ENCODE measurements at places on chromosomes 16 and 17.
A peak's percentile ranks its signal among the peaks of the same experiment; 100 is the strongest.

DNA sequence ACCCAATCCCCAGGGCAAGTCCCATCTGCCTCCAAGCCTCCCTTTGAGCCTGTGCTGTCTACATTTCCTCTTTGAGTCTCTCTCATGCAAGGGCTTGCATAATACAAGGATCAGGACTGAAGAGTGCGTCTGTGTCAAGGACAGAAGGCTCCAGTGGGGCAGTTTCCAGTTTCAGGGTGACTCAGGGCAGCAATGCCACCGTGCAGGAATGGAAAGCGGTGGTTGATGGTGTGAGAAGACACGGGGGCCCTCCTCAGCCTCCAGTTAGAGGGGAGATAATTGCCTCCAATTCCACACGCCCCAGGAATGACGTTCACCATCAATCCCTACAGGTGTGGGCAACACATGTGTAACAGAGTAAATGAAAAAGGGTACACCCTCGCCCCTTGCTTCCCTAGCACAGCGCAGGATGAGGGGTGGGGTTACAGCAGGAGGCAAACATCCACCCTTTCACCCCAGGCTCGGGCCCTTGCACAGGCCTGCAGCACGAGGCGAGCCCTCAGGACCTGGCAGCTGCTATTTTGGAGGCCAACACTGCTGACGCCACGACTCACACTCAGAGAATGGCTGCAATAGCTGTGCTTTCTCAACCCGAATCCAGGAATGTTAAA is 24.8 kb upstream of the SLC25A19 start:
- DNase-seq: no peak

DNA sequence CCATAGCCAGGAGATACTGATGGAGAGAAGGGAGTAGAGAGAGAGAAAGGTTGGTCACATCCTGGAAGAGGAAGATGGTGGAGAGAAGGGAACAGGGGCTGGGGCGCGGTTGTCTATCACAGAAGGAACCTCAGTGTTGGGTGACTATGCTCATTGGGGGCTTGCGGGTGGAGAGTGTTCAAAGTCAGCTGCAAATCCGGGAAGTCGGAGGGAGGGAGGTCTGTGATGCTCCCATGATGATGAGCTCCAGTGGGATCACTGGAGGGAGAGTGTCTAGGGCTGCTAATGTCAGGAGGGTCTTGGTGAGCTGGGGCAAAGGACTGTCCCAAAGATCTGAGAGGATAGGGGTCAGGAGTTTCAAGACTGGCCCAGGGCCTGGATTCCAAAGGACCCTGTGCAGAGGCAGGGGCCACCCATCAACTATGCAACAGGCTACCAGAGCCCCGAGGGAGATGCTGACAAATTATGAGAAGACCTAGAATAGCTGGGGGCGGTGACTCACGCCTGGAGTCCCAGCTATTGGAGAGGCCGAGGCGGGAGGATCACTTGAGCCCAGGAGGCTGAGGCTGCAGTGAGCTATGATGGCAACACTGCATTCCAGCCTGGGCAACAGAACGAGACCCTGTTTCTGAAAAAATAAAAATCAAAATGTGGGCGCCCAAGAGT is 2.6 kb downstream of the SPDYE4 start:
- DNase-seq: no peak

- DNase-seq: no peak
These were observed 39.2 kb downstream of the TLE7 start for GRCh38 chr16:71402674-71403073.

- DNase-seq: no peak
These were observed 16.3 kb upstream of the MAP3K14 start for GRCh38 chr17:45332989-45333701.

- no peak for DNase-seq
These were observed 231.0 kb upstream of the EEF2KMT start for GRCh38 chr16:5328546-5328945.

- DNase-seq: no peak
These were observed 164.9 kb upstream of the MAF start for GRCh38 chr16:79765431-79765830.

DNA sequence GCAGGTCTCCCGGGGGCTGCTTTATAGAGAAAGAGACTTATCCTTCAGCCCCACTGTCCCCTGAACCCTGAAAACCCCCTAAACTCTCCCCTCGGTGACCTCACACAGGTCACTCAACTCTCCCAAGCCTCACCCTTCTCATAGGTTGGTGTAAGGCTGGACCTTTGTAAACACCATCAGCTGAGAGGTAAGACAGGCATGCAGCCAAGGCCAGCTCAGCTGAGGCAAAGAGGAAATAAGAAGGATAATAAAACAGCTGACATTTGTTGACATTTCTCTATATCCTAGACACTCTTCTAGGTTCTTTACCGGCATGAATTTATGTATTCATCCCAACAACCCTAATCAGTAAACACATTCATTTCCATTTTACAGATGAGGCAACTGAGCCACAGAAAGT is 134.3 kb downstream of the CCT6B start:
- no peak for DNase-seq

DNA sequence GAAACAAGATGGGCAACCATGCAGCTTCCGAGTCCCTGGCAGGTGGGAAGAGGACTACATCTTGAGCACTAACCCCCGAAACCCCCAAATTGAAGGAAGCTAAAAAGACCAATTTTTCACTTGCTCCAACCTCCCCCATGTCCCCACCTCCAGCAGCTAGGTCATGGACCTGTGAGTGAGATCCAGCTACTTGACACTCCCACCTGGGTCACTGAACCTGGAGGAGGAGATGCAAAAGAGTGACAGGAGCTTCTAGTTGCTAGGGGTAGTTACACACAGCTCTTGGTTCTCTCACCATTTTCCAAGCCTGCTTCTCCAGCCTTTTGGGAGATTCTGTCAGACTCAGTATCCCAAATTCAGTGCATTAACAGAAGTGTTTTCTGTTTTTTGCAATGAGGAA is 11.2 kb downstream of the PDZD9 start:
- DNase-seq: no peak

DNA sequence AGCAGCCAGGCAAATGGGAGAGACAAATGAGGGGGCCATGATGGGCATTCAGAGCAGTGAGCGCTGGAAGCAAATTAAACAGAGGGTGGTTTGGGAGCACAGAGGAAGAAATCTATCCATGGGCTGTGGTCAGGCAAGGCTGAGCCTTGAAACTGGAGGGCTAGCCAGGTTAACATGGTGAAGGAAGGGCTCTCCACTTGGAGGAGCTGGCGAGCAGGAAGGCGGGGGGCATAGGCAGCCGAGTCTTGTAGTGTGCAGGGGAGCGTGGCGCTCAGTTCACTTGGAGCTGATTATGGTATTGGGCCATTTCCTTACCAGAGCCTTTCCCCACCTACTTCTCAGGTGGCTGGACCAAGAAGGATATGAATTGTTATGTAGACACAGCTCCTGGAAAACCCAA is 189.7 kb downstream of the SNX29 start:
- DNase-seq: no peak

GRCh38 chr16:11155284-11155806 is 100.7 kb downstream of the SOCS1 start:
- DNase-seq: no peak

DNA sequence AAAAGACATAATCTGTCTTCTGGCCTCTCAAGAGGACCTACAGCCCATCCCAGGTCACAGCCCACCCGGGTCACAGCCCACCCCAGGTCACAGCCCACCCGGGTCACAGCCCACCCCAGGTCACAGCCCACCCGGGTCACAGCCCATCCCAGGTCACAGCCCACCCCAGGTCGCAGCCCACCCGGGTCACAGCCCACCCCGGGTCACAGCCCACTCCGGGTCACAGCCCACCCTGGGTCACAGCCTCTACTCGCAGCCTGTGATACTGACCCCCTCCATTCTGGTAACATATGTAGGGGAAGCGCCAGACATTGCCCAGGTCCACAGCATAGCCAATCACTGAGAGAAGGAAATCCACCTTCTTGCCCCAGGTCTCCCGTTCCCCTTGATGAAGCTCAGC is 14.2 kb downstream of the SLC6A4 start:
- DNase-seq: no peak

- DNase-seq: no peak
These were observed 32.8 kb downstream of the DNAH2 start for GRCh38 chr17:7750321-7750821.

- no peak for DNase-seq
These were observed 9.2 kb downstream of the SNN start for GRCh38 chr16:11677451-11677951.

DNA sequence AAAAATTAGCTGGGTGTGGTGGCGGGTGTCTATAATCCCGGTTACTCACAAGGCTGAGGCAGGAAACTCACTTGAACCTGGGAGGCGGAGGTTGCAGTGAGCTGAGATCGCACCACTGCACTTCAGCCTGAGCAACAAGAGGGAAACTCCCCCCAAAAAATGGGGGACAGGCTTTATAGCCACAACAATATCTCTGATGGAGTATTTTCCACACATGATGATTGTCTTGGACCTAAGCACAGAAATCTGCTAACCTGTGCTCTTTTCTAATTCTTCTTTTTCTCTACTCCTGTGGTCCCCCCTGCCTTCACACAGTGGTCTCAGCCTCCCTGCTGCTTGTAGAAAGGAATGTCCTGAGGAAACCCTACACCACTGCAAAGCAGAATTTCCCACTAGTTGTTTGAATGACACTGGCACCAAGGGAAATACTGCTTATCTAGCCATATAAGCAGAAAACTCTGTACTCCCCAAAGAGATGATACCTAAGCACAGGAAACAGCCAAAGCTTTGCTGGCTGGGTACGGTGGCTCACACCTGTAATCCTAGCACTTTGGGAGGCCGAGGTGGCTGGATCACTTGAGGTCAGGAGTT is 117.6 kb downstream of the USP31 start:
- no peak for DNase-seq

- DNase-seq: no peak
These were observed 2.6 kb downstream of the PRAC1 start for GRCh38 chr17:48719642-48720265.

- no peak for DNase-seq
These were observed 160.4 kb downstream of the KCNJ2 start for GRCh38 chr17:70329721-70330120.

DNA sequence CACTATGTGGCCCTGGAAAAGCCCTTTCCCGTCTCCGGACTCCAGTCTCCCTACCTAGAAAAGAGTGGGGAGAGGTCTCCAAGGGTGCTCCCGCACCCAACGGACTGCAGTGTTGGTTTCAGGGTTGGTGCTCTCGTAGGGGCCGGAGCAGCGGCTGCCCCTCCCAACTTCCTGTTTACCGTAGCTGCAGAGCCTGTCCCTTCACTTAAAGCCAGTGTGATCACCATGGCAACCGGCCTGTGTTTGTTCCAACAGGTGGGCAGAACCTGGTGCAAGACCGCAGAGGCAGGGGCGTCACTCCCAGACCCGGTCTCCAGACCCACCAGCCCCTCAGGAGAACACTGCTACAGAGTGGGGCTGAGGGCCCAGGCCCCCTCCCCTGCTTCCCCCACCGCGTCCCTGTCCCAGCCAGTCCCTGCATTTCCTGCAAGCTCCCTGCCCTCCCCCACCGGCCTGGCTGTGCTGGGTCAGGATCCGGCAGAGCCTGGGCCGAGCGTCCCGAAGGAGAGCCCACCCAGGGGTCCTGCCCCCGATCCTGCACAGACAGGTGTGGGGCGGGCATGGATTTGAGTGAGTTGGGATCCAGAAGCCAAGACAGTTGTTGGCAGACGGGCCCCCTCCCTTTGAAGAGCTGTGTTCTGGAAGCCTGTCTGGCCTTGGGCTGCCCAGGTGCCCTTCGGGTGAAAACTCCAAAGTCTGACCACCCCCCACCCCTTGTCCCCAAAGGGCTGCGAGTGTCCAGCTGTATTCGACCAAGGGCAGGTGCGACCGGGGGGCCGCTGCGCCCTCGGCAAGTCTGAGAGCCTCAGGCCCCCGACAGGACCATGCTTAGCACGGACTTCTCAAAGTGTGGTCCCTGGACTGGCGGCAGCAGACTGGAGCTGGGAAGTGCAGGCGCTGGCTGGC is 1.5 kb upstream of the BAIAP3 start:
- DNase-seq: no peak

DNA sequence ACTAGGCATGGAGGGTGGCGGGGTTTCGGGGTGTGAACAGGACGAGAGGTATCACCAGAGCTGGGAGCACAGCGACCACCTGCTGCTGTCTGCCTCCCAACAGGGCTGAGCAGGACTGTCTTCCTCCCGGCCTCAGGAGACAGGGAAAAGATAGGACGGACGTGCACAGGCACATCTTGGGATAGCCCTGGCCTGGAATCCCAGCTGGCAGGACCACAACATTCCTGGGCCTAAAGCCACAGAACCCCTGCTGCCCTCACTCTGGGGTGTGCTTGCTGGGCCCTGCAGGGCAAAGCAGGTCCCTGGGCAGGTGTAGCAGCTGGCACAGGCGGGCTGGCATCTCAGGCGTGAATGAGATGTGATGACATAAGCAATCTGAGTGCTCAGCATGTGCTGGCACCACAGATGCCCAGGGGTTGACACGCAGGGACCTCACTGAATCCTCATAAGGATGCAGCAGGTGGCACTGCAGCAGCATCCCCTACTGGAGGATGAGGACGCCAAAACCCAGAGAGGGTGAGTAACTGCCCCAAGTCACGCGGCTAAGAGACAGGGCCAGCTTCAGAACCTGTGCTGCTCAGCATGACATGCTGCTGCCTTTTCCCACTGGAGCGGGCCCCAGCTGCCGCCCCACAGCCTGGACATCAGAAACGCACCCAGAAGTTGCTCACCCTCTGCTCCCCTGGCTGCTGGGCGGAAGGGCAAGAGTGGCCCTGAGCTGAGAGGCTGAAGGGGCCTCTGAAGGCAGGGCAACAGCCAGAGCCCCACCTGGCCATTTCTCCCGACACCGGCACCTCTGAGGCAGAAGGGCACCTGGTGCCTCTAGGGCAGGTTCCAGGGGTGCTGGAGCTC is 7.1 kb downstream of the CORO7 start:
- no peak for DNase-seq

GRCh38 chr16:52552643-52553042 is 5.7 kb upstream of the TOX3 start:
- DNase-seq: no peak

- DNase-seq: peak; percentile 61
These were observed 12.7 kb downstream of the SLC35B1 start for GRCh38 chr17:49694847-49695697.
